GM23338 (cell line): ENCODE measurements at places on chromosomes 5 and 9.

- no peaks in the 10 kb centered on the region for H3K27me3 ChIP-seq
- H3K27ac ChIP-seq, result no peak overlapping the region
- peak; percentile 50 for DNase-seq
- no peaks in the 10 kb centered on the region for H3K36me3 ChIP-seq
- no peaks in the 10 kb centered on the region for H3K4me1 ChIP-seq
Observed at GRCh38 chr5:61132559-61132958, 29.7 kb downstream of the SMIM15 start.

GRCh38 chr9:108476574-108476973 lies 379.2 kb downstream of the ACTL7B start:
- no peak for DNase-seq
- H3K4me1 ChIP-seq, result peaks cover 6% of the 10 kb centered on the region; the same call in 1 of the 2 replicates
- H3K27ac ChIP-seq, result no peak overlapping the region
- H3K36me3 ChIP-seq, result no peaks in the 10 kb centered on the region
- H3K4me3 ChIP-seq, result no peak overlapping the region

GRCh38 chr5:77662635-77663034 lies 24.1 kb upstream of the OTP start:
- H3K27me3 ChIP-seq, result no peaks in the 10 kb centered on the region
- no peak overlapping the region for H3K27ac ChIP-seq
- H3K36me3 ChIP-seq, result no peaks in the 10 kb centered on the region
- no peaks in the 10 kb centered on the region for H3K4me1 ChIP-seq
- H3K4me3 ChIP-seq, result no peak overlapping the region

DNA sequence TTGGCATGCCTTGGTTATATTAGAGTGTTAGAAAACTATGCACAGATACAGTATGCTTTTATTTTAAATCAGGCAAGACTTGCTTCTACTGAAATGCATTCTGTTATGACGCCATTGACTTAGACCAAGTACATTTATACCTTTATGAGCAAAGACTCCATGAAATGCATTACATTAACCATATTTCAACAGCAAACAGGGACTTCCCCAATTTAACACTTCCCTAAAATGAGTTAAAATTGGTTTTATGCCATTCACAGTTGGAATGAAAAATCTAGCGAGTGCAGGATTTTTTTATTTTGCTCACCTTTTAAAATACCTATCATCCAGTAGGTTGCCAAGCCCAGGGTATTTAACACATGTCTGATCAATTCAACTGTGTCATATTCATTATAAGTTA lies 272.1 kb upstream of the IZUMO3 start:
- DNase-seq, result no peak
- H3K4me3 ChIP-seq, result no peak overlapping the region
- H3K36me3 ChIP-seq, result no peaks in the 10 kb centered on the region
- no peaks in the 10 kb centered on the region for H3K4me1 ChIP-seq
- H3K27me3 ChIP-seq, result no peaks in the 10 kb centered on the region
